AG08396 (cell line): ENCODE measurements at places on chromosomes 7 and 10.

- DNase-seq = no peak
Measured at GRCh38 chr7:26603631-26604030, 260.8 kb downstream of the SKAP2 start.

GRCh38 chr7:158411232-158411950 lies 176.2 kb downstream of the PTPRN2 start:
- DNase-seq = no peak

DNA sequence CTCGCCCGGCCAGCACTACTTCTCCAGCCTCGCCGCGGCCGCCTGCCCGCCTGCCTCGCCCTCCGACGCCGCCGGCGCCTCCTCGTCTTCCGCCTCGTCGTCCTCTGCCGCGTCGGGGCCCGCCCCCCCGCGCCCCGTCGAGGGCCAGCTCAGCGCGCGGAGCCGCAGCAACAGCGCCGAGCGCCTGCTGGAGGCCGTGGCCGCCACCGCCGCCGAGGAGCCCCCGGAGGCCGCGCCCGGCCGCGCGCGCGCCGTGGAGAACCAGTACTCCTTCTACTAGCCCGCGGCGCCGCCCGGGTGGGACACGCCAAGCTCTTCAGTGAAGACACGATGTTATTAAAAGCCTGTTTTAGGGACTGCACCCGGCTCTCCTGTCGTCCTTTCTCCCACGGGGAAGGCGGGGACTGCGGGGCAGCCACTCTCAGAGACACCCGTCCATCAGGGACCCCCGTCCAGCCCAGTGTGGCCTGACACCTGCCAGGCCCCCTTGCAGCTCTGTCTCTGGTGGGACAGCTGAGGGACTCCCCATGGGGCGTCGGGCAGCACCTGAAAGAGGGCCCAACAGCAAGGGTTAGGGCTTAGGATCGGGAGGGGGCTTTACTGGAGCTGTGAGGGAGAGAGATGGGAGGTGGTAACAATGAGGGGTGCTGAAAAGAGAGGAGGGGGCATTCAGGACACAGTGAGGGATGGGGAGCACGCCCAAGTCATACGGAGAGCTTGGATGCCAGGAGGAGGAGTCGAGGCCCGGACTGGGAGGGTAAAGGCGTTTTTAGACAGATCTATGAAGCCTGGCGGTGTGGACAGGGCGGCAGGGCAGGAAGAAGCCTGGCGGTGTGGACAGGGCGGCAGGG lies 34.7 kb downstream of the SPDYE6 start:
- DNase-seq = no peak

GRCh38 chr10:63064706-63065105 lies 68.4 kb upstream of the NRBF2 start:
- no peak for DNase-seq

GRCh38 chr10:32446536-32447406 lies 831 bp downstream of the CCDC7 start:
- no peak for DNase-seq

DNA sequence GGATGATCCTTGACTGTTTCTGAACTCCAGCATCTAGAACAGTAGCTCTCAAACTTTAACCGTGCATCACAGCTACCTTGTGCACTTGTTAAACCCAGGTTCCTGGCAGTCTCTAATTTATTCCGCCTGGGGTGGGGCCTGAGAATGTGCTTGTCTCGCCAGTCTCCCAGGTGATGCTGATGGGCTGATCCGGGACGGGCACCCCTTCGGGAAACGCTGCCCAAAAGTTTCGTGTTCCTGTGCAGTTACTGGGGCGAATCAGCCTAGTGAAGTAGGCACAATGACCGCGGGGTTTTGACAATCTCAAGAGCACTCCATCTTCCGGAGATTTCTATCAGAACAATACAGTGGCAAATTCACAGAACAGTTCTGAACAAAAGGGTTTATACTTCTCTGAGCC lies 29.9 kb downstream of the ADCYAP1R1 start:
- DNase-seq = no peak

GRCh38 chr10:1597370-1598146 lies 139.8 kb downstream of the ADARB2 start:
- DNase-seq = no peak

DNA sequence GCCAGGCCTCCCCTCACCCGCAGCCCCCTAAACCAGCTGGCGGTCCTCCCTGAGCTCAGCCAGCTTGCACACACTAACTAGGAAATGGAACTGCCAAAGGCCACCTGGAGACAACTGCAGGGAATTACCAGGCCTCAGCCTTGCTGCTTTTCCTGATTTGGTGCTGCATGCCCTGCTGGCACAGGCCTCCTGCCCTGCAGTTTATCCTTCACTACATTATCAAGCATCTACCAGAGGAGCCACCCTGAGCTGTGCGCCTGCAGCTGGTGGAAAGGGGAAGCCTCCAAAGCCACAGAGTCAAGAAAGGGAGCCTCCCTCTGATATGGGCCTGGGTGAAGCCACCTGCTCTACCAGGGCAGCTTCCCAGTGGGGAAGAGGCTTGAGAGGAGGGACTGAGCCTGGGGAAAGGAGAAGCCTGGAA lies 139.8 kb downstream of the GRID1 start:
- no peak for DNase-seq

GRCh38 chr10:79293841-79294581 lies 53.3 kb upstream of the PPIF start:
- peak; percentile 81 for DNase-seq

- no peak for DNase-seq
Measured at GRCh38 chr10:9294865-9295264, 1240.4 kb downstream of the GATA3 start.

DNA sequence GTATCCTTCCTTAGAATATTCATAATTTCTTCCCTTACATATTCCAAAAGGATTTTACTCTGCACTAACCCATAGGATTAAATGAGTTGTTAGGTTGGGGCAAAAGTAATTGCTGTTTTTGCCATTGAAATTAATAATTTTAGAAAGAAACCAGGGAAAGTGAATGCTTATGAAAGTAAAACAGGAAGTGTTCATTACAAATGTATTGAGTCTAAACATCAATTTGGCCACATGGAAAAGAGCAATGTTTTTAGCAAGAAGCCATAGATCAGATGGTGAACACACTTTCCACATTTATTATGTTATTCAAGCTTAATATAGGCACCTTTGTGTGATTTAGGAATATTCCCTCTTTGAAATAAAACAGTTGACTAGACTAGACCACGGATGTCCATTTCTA lies 102.9 kb downstream of the SUGCT start:
- no peak for DNase-seq

DNA sequence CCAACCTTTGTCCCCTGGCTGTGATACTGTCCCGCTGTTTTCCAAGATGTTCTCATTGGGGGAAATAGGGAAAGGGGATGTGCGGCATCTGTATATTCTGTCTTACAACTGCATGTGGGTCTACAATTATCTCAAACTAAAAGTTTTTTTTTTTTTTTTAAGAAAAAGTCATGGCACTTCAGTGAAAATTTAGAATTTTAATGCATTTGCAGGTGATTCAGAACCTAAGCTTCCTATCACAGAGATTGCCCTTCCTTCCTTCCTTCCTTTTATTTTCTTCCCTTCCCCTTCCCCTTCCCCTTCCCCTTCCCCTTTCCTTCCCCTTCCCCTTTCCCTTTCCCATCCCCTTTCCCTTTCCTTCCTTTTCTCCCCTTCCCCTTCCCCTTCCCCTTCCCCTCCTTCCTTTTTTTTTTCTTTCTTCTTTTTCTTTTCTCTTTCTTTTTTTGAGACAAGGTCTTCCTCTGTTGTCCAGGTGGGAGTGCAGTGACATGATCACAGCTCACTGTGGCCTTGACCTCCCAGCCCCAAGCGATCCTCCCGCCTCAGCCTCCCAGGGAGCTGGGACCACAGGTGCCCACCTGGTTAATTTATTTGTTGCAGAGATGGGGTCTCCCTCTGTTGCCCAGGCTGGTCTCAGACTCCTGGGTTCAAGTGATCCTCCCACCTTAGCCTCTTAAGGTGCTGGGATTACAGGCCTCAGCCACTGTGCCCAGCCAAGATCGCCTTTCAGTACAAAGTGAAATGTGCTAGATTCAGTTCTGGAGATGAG lies 32.0 kb downstream of the JAKMIP3 start:
- DNase-seq = no peak

DNA sequence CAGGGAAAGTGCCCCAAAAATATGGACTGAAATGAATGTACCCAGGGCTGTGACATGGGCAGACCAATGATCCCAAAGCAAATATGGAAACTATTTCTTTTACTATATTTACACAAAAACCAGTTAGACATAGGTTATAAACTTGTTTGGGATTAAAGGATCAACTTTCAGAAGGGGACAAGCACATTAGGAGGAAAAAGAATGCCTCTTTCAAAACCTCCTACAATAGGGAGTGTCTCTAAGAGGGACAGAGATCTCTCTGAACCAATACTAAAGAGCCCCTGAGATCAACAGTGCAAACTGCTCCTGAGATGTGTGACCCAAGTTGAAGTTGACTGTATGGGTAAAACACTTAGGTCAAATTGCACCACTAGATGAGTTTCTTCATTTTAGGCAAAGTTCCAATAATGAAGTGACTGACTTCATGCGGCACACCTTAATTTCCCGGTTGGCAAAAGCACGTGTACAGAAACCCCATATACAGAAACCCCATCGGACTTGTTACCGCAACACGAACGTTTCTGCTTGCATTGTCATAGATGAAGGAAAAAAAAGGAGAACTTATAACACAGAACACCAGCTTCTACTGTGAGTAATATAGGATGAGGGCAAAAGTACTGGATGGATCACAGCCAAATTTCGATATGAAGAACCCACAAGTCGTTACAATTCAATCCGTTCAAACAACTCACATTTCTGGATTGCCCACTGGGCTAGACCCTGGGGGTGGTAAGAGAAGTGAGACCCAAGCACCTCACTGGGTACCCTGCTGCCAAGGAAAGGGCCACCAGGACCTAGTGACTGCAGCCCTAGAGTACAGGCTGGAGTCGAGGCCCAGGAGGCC lies 4.3 kb downstream of the SVIL start:
- no peak for DNase-seq

GRCh38 chr10:3495281-3495680 lies 289.7 kb downstream of the KLF6 start:
- DNase-seq = no peak

DNA sequence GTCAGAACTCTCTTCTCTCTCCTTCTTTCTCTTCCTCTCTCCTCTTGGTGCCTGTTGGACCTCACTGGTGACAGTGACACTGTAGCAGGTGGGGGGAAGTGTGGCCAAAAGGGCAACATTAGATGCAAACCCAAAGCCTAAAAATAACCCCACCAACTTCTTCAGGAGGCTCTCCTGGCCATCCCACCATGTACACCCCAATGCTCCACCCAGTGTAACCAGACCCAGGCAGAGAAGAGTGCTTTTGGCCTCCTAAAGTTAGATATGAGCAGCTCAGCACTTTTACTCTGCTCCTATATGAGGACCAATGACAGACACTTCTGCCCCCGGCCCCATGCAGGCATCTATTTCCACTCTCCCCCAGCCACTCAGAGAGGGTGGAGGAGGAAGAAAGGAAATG lies 5.5 kb downstream of the MYOZ1 start:
- no peak for DNase-seq

- no peak for DNase-seq
Measured at GRCh38 chr7:48091506-48092433, 2.7 kb downstream of the UPP1 start.

DNA sequence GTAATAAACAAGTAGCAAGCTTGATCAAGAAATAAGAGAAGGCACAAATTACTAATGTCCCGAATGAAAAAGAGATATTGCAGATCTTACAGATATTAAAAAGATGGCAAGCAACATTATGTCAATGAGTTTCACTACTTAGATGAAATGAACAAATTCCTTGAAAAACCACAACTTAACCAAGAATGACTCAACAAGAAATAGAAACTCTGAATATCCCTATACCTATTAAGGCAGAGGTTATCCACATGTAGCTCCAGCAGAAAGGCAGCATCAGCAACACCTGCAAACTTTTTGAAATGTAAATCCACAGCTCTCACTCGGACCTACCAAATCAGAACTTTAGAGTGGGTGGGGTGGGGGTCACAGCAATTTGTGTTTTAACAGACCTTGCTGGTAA lies 33.6 kb downstream of the PDE1C start:
- DNase-seq = no peak

DNA sequence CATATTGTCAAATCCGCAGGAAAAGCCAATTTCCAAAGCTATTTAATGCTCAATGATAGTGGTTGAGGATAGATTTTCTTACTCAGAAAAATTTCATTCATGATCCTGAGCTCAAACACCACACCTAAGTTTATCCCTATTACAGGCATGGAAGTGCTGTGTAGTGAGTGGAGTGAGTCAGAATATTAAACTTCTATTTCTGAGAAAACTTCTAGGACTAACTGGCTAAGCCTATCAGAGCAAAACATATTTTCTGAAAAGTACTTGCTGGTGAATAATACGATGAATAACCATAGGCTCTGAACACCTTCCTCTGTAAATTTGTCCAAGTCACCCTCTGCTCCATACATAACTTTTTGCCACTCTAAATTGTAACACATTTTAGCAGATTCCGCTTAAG lies 221.5 kb downstream of the SUGCT start:
- no peak for DNase-seq

DNA sequence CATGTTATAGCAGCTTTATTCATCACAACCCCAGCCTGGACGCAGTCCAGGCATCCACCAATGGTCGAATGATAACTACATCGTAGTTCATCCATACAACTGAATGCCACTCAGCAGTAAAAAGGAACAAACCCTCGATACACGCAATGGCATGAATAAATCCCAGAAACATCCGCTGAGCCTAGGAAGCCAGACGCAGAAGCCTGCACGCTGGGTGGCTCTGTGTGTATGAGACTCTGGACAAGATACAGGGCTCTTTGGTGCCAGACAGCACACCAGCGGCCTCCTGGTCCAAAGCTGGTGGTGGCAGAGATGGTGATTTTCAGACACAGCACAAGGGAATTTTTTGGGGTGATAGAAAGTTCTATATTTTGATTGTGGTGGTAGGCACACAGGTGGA lies 10.0 kb upstream of the CRYGN start:
- no peak for DNase-seq

- peak; percentile 36 for DNase-seq
Measured at GRCh38 chr7:76281006-76281705, 21.3 kb upstream of the HSPB1 start.

DNA sequence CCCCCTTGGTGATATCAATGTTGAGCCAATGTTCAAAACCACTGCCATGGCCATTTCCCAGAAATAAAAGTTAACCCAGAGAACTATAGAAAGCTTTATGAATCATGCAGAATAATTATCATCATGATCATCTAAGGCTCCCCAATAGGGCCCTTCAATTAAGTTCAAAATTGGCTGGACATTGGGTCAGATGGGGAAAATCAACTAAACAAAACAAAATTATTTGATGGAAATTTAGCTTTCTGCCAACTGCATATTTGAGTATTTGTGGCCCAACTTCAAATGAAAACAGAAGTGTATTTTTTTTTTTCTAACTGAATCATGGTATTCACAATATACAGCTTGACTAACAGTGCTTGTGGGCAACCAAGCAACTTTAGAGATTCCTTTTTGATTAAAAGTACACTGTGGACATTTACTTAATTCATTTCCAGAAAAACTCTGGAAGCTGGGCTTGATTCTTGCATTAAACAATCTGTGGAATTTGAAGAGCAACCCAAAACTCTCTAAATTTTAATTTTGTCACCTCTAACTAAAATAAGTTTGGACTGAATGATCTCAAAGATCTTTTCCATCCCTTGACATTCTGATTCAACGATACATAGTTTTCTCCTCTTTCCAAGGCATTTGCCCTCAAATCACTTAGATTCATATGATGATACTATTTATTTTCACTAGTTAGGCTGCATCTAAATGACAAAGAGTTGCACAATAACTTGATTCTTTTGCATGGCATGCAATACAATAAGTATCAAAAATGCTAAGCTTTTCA lies 203.2 kb downstream of the AHR start:
- no peak for DNase-seq

GRCh38 chr7:45404622-45405021 lies 169.5 kb upstream of the ADCY1 start:
- no peak for DNase-seq
